ENCODE measurements at places on chromosomes 2 and 18.

DNA sequence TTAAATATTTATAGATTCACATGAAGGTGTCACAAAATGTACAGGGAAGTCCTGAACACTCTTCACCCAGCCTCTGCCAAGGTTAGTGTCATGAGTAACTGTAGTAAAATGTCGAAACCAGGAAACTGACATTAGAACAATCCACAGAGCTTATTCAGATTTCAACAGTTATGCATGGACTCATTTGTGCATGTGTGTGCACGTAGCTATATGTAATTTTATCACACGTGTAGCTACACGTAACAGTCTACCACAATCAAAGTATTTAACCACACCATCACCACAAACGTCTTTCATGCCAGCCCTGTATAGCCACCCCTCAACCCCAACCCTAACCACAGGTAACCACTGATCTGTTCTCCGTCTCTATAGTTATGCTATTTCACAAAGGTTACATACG is 211.7 kb upstream of the REV1 start:
- no peak for DNase-seq

GRCh38 chr2:182622231-182622630 is 93.8 kb upstream of the DNAJC10 start:
- no peak for DNase-seq

GRCh38 chr2:100262046-100262445 is 60.3 kb downstream of the LONRF2 start:
- DNase-seq: no peak

DNA sequence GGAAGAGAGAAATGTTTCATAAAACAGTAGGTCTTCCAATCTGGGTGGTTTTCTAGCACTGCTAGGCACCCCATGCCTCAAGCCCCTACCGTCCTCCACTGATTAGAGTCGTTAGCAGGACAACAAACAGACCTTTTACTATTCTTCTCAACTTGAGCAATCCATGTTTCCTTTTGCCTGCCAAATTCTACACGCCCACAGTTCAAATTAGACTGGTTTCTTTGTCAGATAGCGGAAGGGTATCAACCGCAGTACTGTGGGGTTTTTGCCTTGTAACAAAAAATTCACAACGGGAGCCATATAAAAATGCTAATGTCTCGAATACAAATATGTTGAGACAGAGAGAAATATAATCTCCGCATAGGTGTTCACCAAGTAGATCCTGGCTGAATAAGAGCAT is 59.9 kb downstream of the VIT start:
- DNase-seq: no peak

DNA sequence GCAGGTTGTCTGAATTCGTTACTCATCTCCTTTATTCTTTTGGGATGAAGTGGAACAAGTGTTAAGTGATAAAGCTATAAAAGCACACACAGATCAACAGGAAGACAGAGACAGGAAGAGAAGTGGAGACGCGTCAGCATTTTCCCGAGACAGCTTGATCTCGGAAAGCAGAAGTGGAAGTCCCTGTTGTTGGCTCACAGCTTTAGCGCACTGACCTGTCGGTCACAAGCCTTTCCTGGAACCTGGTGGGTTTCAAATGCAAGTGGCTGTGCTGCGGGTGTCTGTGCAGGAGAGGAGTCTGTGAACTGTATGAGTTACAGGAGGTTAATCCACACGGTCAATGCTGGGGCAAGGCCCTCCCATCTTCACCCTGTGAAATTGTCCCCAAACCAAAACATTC is 116.6 kb upstream of the PELI1 start:
- DNase-seq: no peak

DNA sequence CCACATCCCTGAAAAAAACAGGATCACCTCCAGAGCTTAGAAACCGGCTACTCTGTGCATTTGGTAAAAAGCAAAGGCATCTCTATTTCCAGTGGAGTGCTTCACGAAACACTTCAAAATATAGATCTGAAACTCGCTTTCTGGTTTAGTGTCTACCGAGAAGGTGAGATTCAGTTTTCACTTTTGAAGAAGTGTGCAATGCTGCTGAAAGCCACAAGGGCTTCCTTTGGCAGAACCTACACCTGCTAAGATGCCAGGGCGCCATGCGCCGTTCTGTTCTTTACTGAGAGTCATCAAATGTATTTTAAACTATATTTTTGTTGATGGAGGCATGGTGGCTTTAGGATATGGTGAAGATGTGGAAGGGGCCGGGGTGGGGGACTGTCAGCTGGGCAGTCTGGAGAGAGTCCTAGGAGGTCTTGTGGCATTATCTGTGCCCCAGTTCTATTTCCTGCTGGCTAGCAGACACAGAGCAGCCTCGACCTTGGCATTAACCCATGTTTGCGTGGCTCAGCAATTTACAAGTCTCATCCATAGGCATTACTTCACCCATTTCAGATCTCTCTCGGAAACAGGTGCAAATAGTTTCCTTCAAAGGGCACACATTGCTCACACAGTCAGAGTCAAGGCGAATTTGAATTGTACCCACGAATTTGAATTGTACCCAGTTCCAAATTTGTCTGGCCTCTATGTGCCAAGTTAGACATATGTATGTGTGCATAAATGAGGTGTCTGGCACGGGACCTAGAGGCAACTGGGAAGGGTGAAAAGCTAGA is 46.7 kb upstream of the KCNF1 start:
- peak; percentile 9 for DNase-seq

- no peak for DNase-seq
These were observed 5.4 kb upstream of the SLC3A1 start for GRCh38 chr2:44269831-44270230.

GRCh38 chr2:206642075-206643025 is at the start of gene FAM237A:
TSS of gene FAM237A (plus strand) at chr2:206642487. CDS start at chr2:206644237, 1,750 bp downstream.
- DNase-seq: no peak

GRCh38 chr2:66814916-66815315 is 380.0 kb downstream of the MEIS1 start:
- no peak for DNase-seq

- no peak for DNase-seq
These were observed 47.9 kb downstream of the FECH start for GRCh38 chr18:57538614-57539013.

- no peak for DNase-seq
These were observed 96.2 kb downstream of the NCK2 start for GRCh38 chr2:105840933-105841332.

DNA sequence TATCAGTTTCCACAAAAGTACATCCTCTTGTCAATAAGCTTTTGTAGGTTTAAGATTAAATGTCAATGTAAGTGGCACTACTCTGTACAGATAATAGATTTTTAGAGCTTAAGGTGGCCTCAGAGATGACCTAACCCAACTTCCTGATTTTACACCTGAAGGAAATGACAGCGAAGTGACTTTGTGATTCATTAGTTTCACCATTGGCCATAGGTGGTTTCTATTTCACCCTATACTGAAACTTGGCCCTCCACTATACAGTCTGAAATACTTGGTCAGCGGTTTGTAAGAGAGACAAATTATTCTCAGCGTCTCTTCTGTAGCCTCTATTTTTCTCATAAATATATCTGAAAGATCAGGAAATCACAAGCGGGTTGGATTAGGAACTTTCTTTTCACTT is 330.4 kb upstream of the FAM98A start:
- no peak for DNase-seq

DNA sequence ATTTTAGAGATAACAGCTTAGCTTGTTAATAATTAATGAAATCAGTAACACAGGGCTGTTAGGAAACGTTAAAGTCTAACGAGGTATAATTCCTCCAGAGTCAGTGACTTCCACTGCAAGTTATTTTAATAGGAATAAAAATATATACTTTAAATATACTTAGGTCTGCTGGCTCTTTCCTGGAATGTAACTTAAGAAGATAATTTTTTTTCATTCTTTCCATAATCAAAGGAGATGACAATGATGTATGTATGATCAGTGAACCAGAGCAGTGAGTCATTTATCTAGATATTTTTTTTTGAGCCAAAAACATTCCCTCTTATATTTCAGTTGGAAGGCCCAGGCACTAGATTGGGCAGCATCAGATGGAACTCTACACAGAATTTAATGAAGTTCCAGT is 104.2 kb upstream of the LYPD1 start:
- no peak for DNase-seq

DNA sequence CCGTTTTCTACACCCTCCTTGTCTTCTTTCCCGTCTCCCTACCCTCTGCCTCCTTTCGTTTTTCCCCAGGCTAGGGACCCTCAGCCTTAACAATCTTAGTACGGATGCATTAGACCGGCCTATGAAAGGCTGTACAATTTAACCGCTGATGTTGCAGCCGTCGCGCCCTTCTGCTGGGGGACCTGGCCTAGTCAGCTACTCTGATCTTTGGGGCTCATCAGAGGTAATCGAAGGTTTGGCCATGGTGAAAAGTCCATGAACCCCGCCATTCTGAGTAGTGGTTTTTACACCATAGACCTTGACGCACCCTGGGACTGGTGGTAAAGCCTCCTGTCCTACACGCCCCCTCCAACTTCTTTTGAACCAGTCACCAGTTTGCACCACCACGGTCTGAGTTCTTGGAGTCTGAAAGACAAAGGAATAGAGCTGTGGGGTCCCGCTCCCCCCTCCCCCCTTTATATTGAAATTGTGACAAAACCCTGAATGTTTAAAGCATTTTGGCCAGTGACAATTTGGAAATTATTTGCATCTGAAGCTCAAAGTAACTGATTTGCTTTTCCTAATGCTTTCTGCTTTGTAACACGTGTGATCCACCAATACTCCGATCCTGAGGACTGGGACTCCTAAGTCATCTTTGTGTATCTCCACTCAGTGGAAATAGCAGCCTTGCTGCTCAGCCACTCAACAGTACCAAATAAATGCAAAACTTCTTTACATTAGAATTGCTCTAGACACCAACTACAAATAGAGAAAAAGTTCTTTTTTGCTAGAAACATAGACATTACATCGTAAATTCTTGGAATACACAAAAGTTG is 642 bp upstream of the SRSF7 start:
- DNase-seq: no peak

- DNase-seq: no peak
These were observed 81.5 kb downstream of the MAPRE2 start for GRCh38 chr18:35122586-35123224.

- DNase-seq: no peak
These were observed 97.2 kb downstream of the SEPTIN10 start for GRCh38 chr2:109516445-109517117.

DNA sequence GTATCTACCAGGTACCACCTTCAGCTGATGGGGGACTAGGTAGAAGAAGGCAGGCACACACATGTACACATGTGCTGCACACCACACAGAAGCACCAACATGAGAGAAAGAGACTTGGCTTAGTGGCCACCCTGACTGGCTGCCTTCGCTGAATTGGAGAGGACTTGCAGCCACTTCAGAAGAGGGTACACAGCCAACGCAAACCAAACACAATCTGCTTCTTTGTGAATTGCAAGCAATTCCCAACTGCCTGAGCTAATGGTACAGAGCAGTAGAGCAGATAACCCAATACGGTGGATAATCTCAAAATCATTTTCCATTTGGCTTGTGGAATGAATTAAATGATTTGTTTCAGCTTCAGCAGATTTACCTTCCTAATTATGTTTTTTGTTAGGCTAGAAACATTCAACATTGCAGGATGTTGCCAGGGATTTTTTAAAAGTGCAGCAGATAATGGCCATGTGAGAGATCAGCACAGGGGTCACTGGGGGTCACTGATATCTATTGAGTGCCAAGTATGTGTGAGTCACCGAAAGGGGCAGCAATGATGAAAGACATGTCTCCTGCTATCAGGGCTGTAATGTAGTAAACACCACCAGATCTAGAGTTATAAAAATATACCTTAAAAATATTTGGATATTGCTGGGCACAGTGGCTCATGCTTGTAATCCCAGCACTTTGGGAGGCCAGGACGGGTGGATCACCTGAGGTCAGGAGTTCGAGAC is 652.6 kb downstream of the BCL11A start:
- DNase-seq: no peak

GRCh38 chr2:21372654-21373053 is 248.9 kb downstream of the TDRD15 start:
- no peak for DNase-seq

DNA sequence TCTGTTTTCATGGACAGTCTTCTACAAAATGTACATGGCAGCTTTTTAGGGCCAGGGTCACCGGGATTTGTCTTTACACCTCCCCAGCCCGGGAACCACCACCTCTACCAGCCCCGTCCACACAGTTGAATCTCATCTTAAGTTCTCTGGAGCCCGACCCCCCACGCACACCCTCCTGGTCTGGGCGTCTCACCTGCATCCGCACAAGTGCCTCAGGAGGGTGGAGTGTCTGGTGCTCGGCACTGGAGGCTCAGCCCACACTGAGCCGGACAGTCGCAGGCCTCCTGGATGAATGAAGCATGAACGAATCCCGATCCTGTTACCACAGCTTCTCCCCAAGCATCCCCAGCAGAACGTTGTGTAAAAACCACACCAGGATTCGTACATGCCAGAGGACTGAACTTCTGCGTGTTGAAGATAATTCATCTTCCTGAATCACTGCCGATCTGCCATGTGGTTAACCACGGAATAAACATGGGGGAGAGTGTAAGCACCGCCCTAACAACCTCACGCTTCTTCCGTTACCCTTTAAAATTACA is 162.0 kb downstream of the RTP5 start:
- peak; percentile 43 for DNase-seq

DNA sequence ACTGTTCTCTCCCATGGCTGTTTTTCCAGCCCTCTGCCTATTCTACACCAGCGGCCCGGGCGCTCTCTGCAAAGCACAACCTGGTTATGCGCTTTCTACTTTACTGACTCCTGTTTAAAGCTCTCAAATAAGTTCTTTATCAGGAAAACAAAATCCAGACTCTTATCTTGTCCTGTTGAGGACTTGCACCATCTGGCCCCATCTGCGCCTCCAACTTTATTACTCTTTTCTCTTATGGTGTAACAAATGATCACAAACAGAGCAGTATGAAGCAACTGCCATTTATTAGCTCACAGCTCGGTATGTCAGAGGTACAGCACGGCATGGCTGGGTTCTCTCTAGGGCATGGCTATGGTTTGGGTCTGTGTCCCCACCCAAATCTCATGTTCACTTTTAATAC is 236.5 kb upstream of the NT5C1B start:
- DNase-seq: no peak

- no peak for DNase-seq
These were observed 85.3 kb upstream of the TWSG1 start for GRCh38 chr18:9249254-9249653.

DNA sequence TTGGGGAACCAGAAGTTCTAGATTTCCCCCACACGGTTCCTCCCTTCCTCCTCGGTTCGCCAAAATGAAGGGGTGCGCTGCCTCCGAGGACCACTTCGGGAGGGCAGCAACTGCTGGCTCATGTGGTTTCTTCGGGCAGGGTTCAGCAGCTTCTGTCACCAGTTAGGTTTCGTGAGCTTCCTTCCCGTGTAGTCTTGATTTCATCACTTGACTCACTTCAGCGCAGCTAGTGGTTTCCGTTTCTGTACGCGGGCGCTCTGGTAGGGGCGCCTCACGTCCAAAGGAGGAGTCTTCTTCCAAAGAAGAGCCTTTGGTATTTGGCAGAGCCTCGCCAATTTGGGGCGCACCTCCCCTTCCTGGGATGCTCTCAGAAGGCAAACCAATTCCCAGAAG is 485 bp upstream of the GALNT3 start:
- DNase-seq: peak; percentile 59

GRCh38 chr18:58639751-58640427 is 11.0 kb upstream of the ALPK2 start:
- DNase-seq: no peak

All from effector memory CD8-positive, alpha-beta T cell (primary cell).